ENCODE measurements at places on chromosomes 12 and 14. TPM values are rescaled to one million over a fixed set of nuclear protein-coding genes. Genes with fewer than 3 reads are reported as not detected.

DNA sequence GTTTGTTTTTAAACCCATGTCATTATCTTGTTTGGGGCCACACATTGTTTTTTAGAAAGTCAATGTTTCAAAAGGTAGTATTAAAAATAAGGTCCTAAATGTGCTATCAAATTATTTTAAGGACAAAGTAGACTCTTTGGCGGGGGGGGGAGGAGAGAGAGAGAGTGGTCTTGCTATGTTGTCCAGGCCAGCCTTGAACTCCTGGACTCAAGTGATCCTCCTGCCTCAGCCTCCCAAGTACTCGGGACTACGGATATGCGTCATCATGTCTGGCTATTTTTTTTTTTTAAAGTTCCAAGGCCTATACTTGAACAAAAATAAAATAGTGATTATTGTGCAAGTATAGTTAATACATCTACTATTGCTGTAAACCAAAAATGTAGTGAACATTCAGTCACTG lies 26.2 kb downstream of the PAWR start:
- H3K4me1 ChIP-seq = no peaks in the 10 kb centered on the region
- no peaks in the 10 kb centered on the region for H3K27me3 ChIP-seq
- H3K4me3 ChIP-seq = no peak overlapping the region
- H3K27ac ChIP-seq = no peak overlapping the region
- peaks cover 19% of the 10 kb centered on the region for H3K36me3 ChIP-seq
- DNase-seq = no peak

DNA sequence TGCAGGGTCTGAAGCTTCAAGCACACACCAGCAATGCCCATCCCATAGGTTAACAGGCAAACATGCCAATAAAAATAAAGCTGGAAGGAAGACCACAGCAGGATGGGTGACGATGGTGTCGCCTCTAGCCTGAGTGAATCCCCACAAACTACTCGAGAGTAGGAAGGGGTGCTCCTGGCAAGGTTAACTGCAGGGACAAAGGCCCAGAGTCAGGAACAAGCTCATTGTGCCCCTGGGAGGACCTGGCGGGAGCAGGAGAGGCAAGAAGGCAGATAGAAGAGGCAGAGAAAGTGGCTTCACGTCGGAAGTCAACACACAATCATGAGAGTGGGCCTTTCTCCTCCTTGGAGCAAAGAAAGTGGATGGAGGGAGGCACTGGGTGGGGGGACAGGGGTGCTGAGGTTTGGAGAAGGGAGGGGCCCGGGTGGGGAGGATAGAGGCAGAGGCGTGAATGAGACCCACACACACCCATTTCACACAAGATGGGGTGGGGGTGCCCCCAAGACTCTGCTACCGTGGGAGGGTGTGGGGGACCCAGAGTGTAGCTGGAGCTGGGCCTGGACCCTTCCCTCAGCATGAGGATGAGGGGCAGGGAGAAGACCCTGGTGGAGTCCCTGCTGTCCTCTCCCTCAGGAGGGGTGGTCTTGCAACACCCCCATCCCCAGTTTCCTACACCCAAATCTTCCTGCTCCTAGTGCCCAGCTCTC lies 43.1 kb downstream of the DIO3 start:
- no peak overlapping the region for H3K27ac ChIP-seq
- no peak overlapping the region for H3K4me3 ChIP-seq

The ETNK1 gene
- total RNA-seq = 87.9 TPM

DNA sequence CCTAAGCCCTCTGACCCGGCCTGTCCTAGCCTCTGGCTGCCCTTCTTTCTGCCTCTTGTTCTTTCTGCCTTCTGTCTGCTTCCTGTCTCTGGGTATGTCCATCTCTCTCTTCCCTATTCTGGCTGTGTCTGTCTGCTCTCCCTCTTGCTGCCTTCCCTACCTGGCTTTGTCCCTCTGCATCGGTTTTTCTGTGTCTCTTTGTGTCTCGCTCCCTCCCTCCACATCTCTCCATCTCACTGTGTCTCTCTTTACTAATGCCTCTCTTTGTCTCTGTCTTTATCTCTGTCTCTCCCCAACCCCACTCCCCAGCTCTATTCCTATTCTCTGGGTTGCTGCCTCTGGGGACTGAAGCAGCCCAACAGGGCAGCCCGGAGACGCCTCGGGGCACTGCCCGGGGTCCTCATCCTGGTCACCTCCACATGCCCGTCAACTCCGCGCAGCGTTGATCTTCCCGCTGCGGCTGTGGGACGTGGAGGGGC lies 10.1 kb downstream of the SHMT2 start:
- peaks cover 30% of the 10 kb centered on the region for H3K27me3 ChIP-seq
- H3K4me3 ChIP-seq = no peak overlapping the region
- H3K27ac ChIP-seq = no peak overlapping the region
- H3K4me1 ChIP-seq = peaks cover 22% of the 10 kb centered on the region
